ENCODE measurements at places on chromosomes 16 and 17.

DNA sequence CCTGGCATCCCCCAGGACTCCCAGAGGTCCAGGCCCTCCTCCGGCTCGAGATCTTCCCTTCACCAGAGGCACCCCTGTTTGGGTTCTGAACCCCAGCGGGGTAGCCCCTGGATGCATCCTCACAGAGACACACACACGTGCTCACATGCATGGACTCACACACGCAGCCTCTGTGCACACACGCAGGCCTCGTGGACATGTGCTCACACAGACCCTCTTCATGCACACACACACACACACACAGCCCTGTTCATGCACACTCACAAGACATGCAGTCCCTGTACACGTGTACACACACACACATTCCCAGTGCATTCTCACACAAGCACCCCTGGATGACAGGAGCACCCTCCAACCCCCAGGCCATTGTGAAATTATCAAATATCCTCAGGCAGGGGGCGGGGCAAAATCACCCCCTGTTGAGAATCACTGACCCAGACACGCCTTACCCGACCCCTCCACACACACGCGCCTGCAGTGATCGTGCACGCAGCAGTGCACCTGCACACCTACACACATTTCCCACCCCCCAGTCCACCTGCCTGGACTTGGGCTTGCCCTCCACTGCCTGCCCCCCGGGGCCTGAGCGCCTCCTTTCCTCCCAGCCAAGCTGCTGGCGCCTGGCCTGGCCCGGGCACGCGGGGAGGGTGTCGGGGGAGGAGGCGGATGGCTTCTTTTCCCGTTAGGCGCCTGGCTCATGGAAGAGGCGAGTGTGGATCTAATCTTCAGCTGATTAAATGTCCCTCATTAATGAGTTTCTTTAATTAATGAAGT lies 62.6 kb downstream of the ENGASE start:
- H3K4me3 ChIP-seq: no peak overlapping the region
- no peak overlapping the region for H3K27ac ChIP-seq
- H3K4me1 ChIP-seq: no peaks in the 10 kb centered on the region
- H3K36me3 ChIP-seq: no peaks in the 10 kb centered on the region
- no peaks in the 10 kb centered on the region for H3K27me3 ChIP-seq
- DNase-seq: no peak

DNA sequence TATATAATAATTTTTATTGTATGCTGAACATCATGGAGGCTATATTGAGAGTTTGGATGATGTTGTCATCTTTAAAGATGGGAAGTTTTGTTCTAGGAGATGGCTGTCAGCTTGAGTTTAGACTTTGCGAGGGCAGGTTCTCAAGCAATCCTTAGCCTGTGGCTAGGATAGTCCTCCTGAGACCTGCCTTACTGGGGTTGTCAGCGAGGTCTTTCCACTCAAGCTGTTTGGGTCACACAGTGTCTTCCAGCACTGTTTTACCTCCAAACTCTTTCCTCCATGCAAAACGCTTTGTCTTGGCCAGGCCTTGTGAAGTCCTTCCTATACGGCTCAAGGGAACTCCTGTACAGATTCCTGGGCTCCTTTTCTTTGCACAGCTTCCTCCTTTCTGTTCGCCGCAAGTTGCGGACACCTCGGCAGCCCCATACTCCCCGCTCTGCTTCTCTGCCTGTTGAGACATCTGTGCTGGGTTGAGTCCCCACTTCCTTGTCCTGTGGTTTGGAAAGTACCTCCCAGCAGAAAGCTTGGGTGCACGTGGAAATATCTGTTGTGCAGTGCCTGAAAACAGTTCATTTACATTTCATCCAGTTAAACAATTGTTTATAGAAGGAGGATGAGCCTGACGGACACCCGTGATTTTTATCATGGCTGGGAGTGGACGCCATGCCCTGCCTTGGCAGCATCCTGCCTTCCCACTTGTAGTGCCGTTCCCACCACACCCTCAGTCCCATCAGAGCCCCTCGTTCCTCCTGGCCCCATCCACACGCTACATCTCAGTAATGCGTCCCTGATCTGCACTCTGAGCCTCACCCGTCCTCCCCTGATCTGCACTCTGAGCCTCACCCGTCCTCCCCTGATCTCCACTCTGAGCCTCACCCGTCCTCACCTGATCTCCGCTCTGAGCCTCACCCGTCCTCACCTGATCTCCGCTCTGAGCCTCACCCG lies 55.0 kb upstream of the CBFA2T3 start:
- no peaks in the 10 kb centered on the region for H3K27me3 ChIP-seq
- DNase-seq: peak; percentile 79
- H3K4me3 ChIP-seq: peak overlapping the region; percentile 53
- peaks cover 6% of the 10 kb centered on the region for H3K36me3 ChIP-seq

DNA sequence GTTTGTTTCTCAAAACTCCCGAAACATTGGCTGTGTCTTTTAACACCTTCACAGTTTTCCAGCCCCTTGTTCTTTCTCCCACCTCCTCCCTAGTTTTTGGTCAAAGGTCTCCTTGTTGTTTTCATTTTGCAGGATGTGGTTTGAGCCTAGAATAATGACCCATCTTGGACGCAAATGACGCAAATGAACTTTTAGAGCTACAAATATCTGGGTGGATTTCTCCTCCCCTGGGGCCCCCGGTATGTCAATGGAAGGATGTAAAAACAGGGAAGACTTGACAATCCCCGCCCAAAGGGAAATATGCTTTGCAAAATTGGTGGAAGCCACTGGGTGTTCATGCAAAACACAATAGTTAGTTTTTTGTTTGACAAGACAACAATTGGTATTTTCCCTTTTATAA lies 236.0 kb upstream of the IRX3 start:
- no peak overlapping the region for H3K27ac ChIP-seq
- DNase-seq: no peak
- H3K4me3 ChIP-seq: no peak overlapping the region
- no peaks in the 10 kb centered on the region for H3K4me1 ChIP-seq
- H3K36me3 ChIP-seq: no peaks in the 10 kb centered on the region

- no peak for DNase-seq
- H3K27me3 ChIP-seq: no peaks in the 10 kb centered on the region
- peaks cover 17% of the 10 kb centered on the region for H3K36me3 ChIP-seq
- H3K27ac ChIP-seq: no peak overlapping the region
- H3K4me3 ChIP-seq: no peak overlapping the region
These were observed 2.3 kb downstream of the ARSG start for GRCh38 chr17:68293490-68294195.

DNA sequence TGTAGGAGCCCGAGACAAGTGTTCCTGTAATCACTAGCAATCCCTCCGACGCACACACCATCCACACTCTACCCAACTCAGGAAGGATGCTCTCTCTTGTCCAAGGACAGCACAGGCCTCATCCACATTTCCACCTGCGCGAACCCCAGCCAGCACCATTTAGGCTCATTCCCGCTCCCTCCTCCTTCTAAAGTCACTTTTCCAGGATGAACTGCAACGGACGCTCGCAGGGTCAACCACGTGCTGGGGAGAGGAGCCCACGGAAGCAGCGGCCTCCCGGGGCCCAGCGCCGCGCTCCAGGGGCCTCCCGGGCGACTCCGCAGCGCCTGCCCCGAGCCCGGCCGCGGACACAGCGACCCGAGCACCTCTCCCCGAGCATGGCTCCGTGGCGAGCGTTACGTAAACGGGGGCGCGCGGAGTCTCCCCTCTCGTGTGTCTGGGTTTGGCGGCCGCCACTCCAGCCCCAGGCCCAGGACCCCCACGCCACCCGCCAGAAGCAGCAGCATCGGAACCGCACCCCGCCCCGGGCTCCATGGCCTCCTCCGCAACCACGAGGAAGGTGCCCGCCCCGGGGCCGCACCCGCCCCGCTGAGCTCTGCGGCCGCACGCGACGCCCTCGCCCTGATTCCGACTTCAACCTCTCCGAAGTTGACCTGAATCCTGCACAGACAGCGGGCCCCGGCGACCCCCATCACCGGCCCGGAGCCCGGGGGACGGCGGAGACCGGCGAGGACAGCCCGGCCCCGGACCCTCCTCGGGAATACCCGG lies 668 bp downstream of the USP36 start:
- peak overlapping the region; percentile 87 for H3K4me3 ChIP-seq
- H3K27me3 ChIP-seq: no peaks in the 10 kb centered on the region
- H3K4me1 ChIP-seq: peaks cover 52% of the 10 kb centered on the region
- H3K27ac ChIP-seq: peak overlapping the region; percentile 94

DNA sequence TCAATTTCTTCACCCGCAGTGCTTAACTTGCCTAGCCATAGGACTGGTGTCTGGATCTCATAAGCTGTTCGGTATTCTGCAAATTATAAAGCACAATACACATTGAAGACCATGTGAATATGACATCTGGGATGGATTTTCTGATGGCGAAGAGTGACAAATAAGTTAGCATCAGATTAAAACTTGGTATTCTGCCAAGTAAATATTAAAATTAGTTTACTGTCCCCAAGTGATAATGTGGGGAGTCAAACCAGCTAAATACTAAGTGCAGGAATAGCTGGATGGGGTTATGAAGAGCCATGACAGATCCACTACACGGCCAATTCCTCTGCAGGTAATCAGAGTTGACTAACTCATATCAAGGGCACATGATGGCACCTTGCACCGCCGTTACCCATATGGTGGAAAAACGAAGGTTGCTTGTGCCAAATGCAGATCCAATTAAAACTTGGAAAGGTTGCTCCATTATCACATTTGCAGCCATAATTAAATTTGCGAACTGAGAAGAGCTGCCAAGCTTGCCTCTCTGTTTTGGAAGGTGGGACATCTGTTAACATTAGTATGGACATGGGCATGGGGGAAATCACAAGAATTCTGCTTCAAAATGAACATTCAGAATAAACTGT lies 114.9 kb upstream of the TOM1L1 start:
- H3K4me3 ChIP-seq: no peak overlapping the region
- H3K27me3 ChIP-seq: no peaks in the 10 kb centered on the region
- H3K36me3 ChIP-seq: no peaks in the 10 kb centered on the region
- DNase-seq: no peak
- no peaks in the 10 kb centered on the region for H3K4me1 ChIP-seq
- H3K27ac ChIP-seq: no peak overlapping the region

GRCh38 chr17:51010173-51010675 lies 110.4 kb downstream of the SPAG9 start:
- H3K27ac ChIP-seq: no peak overlapping the region
- peaks cover 3% of the 10 kb centered on the region for H3K4me1 ChIP-seq
- peaks cover 9% of the 10 kb centered on the region for H3K36me3 ChIP-seq
- H3K27me3 ChIP-seq: no peaks in the 10 kb centered on the region
- no peak for DNase-seq

DNA sequence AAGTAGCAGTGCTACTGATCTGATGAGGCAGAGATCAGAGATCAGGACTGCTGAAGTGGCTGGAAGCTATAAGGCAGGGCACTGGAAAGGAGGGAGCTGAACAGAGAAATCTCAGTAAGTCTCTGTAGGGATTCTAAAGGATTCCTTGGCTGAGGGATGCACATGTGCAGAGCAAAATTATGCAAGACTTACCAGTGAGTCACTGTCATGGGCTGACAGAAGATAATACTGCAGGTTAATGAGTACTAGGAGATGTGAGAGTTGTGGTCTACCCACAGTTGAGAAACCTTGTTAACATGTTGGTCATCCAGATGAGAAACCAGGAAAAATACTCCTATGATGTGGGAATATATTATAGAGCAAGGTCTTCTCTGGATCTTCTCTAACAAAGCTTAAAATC lies 378.1 kb downstream of the HAPSTR1 start:
- no peak overlapping the region for H3K4me3 ChIP-seq
- H3K27ac ChIP-seq: no peak overlapping the region
- DNase-seq: no peak

DNA sequence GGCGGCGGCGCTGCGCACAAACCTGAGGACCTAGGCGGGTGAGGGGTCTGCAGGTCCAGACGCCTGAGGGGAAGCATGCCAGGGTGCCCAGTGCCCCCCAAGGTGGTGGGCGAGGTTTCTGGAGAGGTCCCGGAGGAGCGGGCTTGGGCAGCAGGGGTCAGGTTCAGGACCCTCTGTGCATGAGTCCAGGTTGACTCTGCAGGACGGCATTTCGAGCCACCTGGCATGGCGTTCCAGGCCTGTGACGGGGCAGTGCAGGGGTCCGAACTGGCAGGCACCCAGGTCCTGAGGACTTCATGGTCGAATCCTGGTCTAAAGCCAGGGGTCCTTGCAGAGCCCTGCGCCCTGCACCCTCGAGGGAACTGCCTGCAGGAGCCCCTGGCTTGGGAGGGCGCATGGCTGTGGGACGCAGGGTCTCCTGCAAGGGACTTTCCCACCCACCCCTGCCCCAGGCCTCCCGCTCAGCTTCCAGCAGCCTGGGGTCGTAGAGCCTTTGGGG lies 3.5 kb downstream of the SLC16A3 start:
- no peak overlapping the region for H3K27ac ChIP-seq
- DNase-seq: no peak
- no peak overlapping the region for H3K4me3 ChIP-seq
- H3K27me3 ChIP-seq: no peaks in the 10 kb centered on the region

DNA sequence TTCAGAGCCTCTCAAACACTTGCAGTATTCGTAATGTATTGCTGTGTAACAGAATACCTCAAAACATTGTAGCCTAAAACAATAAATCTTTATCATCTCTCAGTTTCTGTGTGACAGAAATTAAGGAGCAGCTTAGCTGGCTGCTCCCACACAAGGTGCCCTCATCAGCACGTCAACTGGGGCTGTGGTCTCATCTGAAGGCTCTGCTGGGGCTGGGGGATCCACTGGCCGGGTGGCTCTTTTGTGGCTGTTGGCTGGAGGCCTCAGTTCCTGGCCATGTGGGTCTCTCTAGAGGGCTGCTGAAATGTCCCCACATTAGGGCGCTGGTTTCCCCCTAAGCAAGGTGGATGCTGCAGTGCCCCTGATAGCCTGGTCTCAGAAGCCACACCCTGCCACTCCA lies 113.4 kb upstream of the CIBAR2 start:
- no peaks in the 10 kb centered on the region for H3K27me3 ChIP-seq
- H3K4me3 ChIP-seq: no peak overlapping the region
- no peaks in the 10 kb centered on the region for H3K36me3 ChIP-seq
- no peak overlapping the region for H3K27ac ChIP-seq
- H3K4me1 ChIP-seq: no peaks in the 10 kb centered on the region

- H3K4me3 ChIP-seq: no peak overlapping the region
- peaks cover 16% of the 10 kb centered on the region for H3K36me3 ChIP-seq
- no peak for DNase-seq
- peaks cover 31% of the 10 kb centered on the region for H3K4me1 ChIP-seq
These were observed 1.2 kb downstream of the LCAT start for GRCh38 chr16:67942510-67943255.

GRCh38 chr16:12231666-12232065 lies 255.1 kb downstream of the SNX29 start:
- H3K36me3 ChIP-seq: no peaks in the 10 kb centered on the region
- H3K27me3 ChIP-seq: no peaks in the 10 kb centered on the region
- H3K27ac ChIP-seq: no peak overlapping the region
- H3K4me1 ChIP-seq: peaks cover 9% of the 10 kb centered on the region
- no peak overlapping the region for H3K4me3 ChIP-seq
- DNase-seq: no peak

GRCh38 chr17:79188048-79188447 lies 113.4 kb downstream of the ENGASE start:
- no peak for DNase-seq
- H3K27ac ChIP-seq: no peak overlapping the region
- peaks cover 2% of the 10 kb centered on the region for H3K4me1 ChIP-seq
- no peak overlapping the region for H3K4me3 ChIP-seq
- peaks cover 26% of the 10 kb centered on the region for H3K27me3 ChIP-seq
